Common myeloid progenitor, CD34-positive (primary cell): ENCODE measurements at places on chromosomes 2 and 18.

- no peak for DNase-seq
Measured at GRCh38 chr2:112591413-112591812, 7.0 kb downstream of the CHCHD5 start.

DNA sequence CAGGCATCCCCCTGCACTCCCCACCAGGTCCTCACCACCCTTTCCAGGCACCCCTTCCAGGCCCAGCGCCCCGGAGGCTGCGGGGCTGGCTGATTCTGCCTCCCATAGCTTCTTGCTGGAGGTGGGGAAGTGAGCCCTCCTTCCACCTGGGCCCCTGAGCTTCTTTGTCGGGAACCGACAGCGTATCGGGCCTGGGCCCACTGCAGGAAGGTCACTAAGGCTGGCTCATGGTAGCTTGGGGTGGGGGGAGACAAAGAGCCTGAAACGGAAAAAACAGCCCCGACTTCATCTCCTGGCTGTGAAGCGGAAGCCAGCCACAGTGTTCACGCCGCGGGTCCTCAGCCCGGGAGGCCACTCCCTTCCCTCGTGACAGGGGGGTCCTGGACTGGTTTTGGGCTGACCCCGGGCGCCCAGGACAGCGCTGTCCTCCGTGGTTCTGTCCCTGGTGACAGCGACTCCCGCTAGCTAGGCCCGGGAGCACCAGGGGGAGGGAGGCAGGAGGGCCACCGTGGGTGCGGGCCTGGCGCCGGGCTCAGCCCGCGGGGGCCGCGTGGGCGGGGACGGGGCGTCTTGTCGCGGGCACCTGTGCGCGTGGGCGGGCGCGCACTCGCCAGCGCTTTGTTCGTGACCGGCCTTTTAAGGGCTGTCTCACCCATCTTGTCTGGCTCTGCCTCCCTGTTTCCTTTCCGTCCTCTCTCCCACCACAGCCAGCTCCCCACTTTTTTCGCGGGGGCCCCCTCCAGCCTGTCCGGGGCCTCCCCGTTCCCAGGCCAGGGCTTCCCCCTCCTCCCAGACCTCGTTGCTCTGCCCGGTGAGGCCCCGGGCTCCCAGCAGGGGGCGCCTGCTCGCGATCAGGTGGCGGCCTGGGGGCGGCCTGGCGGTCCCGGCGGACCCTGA lies 64.9 kb downstream of the DNMT3A start:
- DNase-seq: peak; percentile 71

GRCh38 chr18:24315170-24315569 lies 82.5 kb downstream of the OSBPL1A start:
- DNase-seq: no peak

DNA sequence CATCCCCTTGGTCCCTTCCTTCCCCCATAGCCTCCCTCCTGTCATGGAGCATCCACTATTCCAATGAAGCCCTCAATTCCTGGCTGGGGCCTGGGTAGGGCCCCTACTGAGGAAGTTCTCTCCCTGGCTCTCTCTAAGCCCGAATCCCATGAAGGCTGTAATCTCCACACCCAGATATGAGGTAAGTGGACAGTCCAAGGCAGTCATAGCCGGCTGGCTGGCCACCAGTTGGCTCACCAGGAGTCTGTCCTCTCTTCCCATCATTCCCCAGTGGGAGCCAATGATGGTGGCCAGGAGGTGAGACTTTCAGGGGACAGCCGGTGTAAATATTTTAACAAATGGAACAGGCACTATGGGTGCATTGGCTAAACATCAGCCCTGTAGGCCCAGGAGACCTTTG lies 6.8 kb upstream of the TAF1B start:
- DNase-seq: no peak

DNA sequence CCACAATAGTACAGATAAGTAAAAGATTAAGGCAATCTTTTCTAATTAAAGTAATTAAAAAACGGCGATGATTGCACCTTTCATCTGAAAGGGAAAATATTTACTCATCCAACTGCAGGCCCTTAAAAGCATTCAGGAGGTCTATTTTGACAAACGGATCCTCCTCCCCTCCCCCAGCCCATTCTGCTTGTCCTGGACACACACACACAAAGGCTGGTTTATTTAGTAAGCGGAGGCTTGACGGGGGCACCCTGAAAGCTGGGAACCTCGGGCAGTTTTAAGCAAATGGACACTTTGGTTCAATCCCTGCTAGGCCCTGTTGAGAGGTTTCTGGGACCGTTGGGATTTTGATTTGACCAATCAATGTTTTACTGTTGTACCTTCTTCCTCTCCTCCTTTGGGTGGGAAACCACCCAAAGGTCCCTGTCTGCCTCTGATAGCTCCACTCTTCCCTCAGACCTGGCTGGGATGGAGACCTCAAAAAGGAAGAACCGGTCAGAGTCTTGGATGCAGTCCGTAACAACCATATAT lies 135.8 kb upstream of the HAAO start:
- no peak for DNase-seq

- no peak for DNase-seq
Measured at GRCh38 chr2:96788442-96789244, 27.4 kb upstream of the CNNM3 start.

DNA sequence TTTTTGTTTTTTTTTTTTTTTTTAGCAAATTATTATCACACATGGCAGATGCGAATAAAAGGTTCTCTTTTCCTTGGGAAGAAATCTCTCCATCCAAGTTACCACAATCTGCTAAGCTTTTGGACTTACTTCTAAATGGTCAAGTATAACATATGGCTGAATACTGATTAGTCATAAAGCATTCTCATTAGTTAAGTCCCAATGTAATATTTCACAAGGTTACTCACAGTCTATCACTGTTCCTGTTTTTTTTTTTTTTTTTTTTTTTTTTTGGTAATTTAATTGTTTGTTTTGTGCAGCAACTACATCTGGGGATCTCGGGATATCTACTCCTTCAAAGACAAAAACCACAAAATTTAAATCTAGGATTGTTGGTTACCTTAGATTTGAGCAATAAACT lies 771.7 kb downstream of the CPS1 start:
- no peak for DNase-seq

DNA sequence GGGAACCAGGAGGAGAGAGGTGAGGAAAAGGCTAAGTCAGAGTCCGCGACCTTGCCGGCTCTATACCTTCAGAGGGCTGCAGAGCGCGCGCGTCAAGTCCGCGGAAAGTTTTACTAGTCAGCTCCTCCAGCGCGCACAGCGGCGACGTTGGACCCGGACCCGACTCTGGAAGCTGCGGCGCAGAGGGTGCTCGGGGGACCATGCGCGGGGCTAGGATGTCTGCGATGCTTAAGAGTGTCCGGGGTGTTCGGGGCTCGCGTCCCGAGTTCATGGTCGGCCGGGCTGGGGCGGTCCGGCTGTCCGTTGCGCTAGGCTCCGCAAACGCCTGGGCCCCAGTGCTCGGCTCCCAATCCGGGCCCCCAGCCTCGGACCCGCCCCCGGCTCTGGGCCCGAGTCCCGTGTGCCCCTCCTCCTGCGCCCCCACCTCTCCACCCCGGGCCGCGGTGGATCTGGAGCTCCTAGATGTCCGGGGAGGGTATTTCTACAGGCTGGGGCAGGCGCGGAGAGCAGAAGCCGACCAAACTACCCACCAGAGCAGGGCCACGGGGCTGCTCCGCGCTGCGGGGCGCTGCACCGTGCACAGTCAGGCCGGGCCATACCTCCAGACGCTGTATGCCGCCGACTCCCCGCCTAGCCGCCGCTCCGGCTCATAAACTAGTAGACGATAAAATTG lies at the start of gene LBX2:
TSS of gene LBX2 (minus strand) at position 337 of the 673 bp plus-strand sequence. CDS start at position 271, 66 bp downstream.
- DNase-seq: peak; percentile 53

DNA sequence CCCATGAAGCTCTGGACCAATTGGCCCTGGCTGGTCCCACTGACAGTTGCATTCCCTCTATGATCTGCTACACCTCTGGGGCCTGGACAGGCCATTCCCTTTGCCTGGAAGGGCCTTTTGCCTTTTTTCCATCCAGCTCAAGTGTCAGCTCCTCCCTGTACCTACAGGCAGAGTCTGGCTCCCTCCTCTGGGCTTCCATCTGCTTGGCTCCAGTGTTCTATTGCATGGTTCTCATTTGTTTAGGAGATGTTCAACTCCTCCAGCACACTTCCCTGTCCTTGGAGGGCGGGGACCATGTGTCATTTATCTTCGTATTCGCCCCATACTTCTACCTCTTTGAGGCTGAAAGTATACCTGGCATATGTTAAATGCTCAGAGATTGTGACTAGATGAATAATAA lies 61.1 kb downstream of the PRKCE start:
- DNase-seq: no peak

GRCh38 chr2:134405611-134406081 lies 151.8 kb downstream of the MGAT5 start:
- DNase-seq: no peak

DNA sequence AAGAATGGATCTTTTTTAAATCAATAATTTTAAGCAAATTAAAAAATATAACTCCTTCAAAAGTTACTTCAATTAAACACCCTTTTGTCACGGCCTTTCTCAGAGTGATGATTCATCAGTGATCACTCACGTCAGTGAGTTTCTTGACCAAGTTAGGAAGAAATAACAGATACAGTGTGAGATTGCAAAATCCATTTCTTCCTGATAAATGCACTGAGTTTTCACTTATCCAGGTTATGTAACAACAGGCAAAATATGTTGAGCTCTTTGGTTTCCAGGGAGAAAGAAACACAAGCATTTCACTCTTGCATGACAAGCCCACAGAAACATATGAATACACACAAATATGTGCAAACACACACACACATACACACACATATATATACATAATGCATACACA lies 195.9 kb upstream of the CYRIA start:
- DNase-seq: peak; percentile 34

DNA sequence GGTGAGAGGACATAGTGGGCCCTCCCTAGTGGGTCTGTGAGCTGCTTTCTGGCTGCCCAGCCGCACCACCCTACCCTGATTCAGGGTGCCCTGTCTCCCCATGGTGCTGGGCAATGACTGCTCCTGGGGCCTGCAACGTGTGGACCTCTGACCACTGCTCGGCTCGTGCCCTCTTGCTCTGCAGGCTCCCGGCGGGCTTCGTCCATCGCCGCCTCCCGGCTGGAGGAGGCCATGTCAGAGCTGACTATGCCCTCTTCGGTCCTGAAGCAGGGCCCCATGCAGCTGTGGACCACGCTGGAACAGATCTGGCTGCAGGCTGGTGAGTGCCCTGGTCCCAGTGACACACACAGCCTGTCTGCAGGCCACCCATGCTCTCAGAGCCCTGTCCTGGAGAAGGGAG lies 103.5 kb downstream of the STPG4 start:
- no peak for DNase-seq

GRCh38 chr2:29480426-29480825 lies 365.2 kb downstream of the CLIP4 start:
- DNase-seq: peak; percentile 68

GRCh38 chr2:26312471-26312870 lies 33.5 kb upstream of the SELENOI start:
- no peak for DNase-seq

DNA sequence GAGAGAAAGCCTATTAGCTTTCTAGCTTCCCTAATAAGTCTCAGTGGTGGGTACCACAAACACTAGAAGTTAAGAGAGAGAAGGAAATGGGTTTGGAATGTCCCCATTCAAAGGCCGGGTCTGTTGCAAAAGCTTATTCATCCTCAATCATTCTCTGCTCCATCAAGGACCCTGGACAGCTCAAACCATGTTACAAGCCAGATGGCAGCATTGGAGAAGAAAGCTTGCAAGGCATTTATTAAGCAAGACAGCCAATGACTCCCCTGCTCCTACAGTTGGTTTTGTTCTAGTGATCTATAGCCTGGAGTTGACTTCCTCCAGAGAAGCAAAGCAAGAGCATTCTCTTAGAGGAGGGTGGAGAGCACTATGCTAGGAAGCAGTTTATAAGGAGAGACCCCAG lies 86.9 kb upstream of the LMAN1 start:
- peak; percentile 2 for DNase-seq

DNA sequence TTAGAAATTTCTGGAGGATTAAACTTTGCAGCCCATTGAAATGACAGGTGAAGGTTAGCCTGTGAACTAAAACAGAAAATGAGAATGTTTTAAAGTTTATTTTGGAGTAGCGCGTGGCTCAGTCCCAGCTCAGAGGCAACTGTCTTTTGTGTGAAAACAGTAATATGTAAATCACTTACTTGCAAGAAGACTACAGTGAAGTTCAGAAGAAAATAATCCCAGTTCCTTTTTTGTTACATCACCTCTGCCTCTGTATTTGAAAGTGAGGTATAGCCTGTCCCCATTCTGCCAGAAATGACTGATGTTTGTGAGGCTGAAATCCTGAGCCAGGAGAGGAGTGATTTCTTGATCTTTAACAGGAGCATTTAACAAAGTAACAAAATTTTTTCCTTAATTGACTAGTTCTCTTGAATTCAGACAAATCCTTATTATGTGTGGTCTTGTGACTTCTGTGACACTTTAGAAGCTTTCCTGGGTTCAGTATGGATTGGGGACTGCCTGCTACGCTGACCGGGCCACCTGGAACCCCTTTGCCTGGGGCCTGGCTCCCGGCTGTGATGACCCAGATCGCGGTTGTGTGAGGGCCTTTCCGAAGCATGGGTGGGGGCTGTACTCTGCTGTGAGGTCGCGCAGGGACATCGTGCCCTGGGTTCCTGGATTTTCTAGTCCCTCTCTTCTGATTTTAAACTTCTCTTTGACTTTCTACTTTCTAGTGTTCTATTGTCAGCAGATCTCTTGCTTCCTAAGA lies 24.3 kb downstream of the TRAPPC12 start:
- DNase-seq: no peak
